ENCODE measurements at places on chromosomes 5 and 9. TPM values are rescaled to one million over a fixed set of nuclear protein-coding genes. Genes with fewer than 3 reads are reported as not detected.
A peak's percentile ranks its signal among the peaks of the same experiment; 100 is the strongest.

Gene PLAC8L1
- polyA plus RNA-seq = 1.2 TPM

Gene TERT
- polyA plus RNA-seq = not detected

Gene ECM2
- 23.0 TPM for polyA plus RNA-seq

Gene PCDHGA12
- not detected for polyA plus RNA-seq

Gene PCDHAC2
- polyA plus RNA-seq = 1.1 TPM

Gene GBGT1
- not detected for polyA plus RNA-seq

Gene GLRX
- polyA plus RNA-seq = 17.8 TPM

Gene TAF11L11
- polyA plus RNA-seq = not detected

Gene CSF2
- polyA plus RNA-seq = not detected

Gene FBP2
- 89.8 TPM for polyA plus RNA-seq

Gene NINJ1
- 31.0 TPM for polyA plus RNA-seq

DNA sequence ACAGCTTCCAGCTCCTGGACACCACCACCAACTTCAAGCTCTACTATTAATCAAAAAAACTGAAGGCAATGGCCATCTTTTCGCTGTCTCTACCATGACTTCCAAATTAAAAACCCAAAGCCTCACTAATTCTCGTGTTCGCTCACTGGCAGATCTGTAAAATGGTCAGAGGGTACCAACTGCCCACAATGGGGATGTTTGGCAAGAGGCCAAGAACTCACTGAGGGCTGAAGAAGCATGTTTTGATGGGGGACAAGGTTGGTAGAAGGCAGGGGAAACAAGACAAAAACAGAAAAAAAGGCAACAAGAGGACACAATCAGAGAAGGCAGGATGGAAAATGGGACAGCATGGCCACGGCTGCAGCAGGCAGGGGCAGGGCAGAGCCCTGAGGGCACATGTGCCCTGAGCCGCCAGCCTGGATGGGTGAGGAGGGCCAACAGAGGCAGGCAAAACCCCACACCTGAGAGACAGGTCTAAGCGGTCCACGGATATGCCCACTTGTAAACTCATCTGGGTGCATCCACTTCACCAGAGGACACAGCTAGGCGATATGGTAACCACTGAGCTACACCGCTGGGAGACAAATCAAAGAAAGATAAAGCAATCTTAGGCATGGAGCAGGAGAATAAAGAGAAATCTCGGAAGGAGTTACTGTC lies 50.3 kb downstream of the PFDN1 start:
- DNase-seq = no peak

DNA sequence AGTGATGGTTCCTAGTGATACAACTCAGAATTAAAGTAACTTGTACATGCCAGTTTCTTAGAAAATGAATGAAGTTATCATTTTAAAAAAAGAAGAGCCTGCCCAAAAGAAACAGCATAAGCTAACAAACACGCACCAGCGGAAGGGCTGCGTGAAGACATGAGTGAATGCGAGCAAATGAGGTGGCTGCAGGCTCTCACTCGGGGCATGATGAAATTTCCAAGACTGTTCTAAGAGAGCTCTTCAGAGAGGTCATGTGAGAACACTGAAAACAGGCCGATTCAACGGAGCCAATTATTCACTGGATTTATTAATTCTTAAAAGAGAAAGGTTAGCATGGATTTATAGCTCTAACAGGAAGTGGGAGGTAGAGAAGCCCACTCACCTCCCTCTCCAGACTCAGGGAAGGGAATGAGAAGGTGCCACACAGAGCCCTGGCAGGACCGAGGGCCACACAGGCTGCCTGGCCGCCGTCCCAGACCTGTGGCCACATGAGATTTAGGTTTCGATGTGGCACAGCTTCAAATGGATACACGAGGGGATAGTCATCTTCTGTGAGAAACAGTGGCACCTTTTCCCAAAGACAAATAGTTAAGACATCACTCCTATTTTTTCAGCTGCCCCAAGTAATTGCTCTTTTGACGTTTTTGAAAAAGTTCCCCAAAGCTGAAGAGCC lies 55.5 kb downstream of the HABP4 start:
- DNase-seq = no peak

DNA sequence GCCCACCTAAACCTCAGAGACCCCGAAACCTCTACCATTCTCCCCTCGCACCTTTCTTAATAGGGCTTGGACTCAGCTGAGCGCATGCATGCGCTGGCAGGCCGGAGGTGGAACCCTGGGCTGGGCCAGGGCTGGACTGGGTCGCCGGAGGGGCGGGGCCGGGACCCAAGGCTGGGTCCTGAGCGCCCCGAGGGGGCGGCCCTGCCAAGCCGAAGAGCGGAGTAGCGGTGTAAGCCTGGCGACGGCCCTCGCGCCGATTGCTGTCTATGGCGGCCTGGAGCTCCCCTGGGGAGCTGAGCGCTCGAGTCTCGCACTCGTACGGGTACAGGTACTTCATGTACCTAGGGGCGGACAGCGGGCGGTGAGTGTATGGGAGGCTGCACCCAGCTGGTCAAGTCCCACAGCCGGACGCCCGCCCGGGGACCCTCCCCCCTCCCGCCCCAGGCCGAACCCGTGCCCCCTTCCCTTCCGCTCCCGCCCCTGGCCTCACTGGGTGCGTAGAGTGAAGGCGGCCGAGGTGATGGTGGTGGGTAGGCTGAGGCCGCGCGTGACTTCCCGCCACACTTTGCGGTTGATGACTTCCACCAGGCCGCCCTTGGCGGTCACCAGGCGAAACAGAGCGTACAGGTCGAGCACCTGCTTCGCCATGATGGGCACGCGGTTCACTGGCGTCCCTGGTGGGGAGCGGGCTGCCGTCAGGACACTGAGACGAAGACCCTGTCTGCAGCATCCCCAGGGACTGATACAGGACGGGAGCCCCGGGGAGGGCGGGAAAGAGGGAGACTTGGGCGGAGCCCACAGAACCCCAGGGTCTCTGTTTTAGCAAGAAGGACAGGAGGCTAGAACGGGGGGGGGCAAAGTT lies 3.3 kb upstream of the DCTN3 start:
- no peak for DNase-seq

DNA sequence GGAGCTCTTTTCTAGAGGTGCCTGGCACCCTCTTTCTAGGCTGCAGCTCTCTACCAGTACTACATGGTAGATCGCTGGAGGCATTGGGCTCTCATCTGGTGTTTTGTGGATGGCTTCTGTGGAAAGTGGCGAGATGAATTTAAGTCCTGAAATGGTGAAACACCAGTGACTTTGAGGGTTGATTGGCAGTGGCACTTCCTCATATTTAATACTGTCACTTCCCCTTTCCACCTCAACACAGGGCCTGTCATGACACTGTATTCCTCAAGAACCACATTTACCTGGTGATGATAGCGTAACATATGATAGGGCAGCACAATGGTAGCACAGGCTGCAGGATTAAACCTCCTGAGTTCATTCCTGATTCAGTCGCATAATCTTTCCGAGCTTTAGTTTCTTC lies 132.1 kb downstream of the KDM4C start:
- DNase-seq = no peak

DNA sequence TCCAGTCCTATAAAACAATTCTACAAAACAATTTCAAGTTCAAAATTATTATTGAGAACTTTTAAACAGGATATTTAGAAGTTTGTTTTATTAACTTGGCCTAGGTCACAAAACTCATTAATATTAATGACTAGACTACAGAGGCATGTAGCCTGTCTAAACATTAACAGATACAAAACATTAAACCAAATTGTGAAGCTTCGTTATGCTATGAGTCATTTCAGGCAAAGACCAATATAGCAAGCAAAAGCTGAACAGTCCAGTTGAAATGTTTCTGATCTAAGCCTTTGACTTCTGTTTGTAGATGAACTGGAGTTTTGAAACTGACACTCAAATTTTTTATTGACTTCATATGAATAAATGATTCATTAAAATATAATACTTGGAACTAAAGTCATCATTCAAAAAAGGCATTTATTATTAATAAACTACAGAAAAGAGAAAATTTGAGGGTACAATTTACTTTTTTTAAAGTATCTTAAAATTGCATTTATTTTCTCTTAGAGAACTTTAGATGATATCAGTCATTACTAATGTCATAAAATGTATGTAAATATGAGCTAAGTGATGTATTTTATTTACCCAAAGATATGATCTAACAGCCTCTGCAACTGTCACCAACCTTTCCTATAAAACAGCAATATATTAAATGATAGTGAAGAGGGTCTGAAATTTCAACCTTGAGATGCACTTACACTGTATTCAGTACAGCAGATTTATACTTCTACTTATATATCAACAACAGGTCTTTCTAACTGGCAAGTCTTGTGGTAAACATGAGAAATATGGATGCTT lies 188.8 kb downstream of the COMMD10 start:
- no peak for DNase-seq

DNA sequence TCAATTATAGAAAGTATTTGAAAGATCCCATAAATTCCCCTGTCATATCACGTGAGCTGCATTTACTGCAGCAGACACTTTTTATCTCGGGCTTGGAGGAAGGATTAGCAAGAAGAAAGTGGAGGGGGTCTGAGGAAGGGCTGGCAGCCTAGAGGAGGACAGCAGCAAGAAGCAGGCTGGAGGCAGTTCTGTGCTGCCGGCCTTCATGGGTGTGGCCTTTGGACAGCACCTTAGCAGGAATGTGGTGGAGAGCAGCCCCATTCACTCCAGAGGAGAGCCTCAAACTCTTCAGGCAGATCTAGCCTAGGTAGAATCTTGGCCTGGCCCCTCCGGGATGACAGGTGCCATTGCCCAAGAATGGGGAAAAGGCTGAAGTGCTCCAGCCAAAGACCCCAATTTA lies 89.8 kb upstream of the GABRP start:
- no peak for DNase-seq

GRCh38 chr5:43245724-43246385 lies 53.8 kb downstream of the NIM1K start:
- no peak for DNase-seq

DNA sequence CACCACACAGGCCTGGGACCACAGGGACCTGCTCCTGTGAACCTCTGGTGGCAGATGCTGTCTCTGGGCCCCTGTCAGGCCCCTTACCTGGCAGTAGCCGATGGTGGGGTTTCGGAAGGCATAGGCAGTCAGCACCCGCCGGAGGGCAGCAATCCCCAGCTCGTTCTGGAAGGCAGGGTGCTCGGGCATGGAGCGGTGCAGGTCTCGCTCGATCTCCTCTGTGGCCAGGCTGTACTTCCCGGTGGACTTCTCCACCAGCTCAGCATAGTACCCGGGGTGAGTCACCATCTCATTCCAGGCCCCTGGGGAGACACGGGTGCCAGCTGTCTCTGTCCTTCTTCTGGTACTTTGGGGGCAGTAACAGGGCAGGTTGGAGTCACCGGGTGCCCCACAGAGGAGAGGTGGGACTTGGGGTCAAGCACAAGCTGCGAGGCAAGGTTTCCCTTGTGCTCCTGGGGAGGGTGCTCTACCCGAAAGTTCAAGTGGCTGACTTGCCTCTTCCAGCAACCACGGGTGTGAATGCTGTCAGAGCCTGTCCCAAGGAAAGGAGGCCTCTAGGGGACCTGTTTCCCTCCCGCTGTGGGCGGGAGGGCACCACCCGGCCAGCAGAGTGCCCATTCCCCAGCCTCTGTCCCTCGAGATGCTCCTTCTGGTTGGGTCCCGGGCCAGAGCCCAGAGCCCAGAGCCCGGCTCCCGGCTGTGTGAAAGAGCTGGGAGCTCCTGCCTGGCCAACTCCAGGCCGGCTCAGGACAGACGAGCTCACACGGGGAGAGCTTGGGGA lies 19.8 kb upstream of the MRNIP start:
- no peak for DNase-seq

DNA sequence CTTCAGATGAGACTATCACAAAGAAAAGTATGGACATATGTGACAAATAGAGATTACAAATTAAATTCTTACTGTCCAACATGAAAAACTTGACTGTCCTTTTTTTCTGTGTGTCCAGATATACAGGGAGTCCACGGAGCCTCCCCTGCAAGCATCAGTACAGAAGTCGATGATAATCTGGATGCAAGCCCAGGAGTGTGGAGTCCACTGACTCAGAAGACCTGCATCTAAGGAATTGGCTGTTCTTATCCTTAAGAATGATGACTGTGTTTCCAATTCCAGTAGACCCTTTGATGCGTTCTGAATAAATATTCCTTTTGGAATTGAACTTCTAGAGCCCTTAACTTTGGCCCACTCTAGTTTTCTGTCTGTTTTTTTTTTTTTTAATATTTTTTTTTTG lies 56.7 kb upstream of the TAF11L2 start:
- DNase-seq = no peak

DNA sequence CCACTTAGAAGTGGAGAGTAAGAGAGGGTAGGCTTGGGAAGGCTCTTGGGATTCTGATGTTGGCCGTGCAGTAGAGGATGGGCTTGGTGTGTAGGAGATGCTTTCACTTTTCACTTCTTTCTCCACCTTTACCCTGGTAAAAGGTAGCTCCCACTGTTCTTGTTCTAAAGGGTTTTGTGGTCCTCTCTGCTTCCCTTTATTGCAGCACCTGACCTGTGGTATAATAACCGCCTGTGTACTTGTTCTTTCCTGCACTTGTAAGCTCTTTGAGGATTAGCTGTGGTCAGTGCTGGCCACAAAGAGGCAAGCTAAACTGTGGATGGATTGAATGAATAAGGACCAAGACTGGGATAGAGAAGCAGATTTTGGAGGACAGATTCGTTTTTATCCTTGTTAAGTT lies 25.2 kb downstream of the KDM4C start:
- DNase-seq = no peak

GRCh38 chr9:28163619-28164018 lies 590.3 kb upstream of the C9orf72 start:
- no peak for DNase-seq

DNA sequence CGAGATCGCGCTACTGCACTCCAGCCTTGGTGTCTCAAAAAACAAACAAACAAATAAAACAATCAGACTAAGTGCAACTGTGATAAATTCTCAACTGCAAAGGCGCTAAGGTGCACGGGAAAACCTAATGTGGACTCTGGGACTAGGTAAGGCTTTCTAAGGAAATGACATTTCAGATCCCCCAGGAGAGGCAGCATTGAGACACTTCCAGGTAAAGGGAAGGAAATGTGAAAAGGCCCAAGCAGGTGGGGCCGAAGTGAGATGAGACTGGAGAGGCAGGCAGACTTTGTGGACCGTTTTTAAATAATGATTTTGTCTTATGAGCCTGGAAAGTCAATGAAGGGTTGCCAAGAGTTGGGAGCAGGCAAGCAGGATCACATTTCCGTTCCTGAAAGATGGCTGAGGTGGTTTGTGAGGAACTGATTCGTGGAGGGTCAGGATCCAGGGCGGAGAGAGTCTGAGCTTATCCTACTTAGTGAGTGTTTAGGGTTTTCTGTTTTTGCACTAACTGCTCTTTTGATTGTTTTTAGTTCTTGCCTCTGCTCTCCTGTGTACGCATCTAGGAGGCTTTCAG lies 2.0 kb upstream of the APBA1 start:
- peak; percentile 37 for DNase-seq

- no peak for DNase-seq
Measured at GRCh38 chr9:563200-563599, 278.3 kb upstream of the DMRT1 start.

DNA sequence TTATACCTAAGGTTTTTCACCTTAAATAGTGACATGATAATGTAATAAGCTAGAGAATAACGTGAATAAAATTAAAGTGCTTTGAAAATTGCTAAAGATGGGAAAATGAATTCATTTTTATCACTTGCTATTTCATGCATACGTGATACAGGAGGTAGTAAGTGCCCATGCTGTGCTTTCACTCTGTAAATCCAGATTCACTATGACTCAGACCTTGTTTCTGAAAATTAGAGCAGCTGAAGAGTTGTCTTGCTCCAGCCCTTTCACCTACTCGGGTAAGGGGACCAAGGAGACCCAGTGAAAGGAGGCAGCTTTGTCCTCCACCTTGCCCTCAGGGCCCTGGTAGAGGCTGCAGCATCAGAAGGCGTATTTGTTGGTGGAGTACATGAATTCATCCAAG lies 87.9 kb downstream of the ANKH start:
- no peak for DNase-seq
